Activated CD4-positive, alpha-beta T cell treated with anti-CD3 and anti-CD28 coated beads, Interleukin-2, amount 50 U/mL, for 1 hour (primary cell): ENCODE measurements at places on chromosomes 1 and 21.

DNA sequence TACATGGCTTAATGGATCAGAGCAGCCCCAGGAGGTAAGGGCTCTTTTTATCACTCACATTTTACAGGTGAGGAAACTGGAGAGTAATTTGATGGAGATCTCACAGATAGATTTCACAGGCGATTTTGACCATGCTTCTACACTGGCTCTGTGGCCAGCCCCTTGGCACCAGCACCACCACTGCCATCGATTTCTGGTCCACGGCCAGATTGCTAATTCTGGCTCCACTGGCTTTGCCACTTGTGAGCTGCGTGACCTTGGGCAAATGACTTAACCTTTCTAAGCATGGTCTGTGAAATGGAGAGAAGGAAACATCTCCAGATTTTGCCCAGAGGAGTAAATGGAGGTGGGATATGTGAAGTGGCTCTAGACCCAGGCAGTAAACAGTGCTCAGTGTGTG, 32.6 kb downstream of the KCNC4 start:
- DNase-seq = no peak

- no peak for DNase-seq
Measured at GRCh38 chr1:30412241-30413110, 310.9 kb downstream of the MATN1 start.

DNA sequence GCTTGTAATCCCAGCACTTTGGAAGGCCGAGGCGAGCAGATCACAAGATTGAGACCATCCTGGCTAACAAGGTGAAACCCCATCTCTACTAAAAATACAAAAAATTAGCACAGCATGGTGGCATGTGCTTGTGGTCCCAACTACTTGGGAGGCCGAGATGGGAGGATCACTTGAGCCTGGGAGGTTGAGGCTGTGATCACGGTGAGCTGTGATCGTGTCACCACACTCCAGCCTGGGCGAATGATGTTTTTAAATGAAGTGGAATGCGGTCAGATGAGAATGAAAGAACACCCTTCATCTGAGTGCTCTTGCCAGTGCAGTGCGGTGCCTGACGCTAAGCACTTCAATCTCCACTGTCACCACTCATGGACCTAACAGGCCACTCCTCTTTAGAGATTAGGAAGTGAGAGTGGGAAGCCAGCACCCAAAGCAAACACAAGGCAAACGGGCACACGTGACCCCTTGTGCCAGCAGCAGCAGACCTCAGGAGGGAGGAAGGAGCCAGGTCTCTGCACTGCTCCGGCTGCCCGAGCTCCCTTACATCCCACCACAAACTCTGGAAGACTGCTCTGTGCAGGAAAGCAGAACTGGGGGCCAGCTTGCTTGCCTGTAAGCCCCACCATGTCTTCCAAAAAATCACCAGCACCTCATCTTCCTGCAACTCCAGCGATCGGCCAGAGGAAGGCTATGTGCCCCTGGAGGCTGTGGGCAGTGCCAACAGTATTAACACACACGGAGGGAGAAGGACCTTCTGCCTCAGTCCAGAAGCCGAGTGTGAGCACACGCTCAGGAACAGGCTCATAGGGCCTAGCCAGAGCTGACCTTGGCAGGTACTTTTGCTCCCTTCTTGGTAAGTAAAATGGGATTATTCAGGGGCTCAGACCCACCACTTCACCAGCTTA, 9.7 kb downstream of the CTNNBIP1 start:
- no peak for DNase-seq

GRCh38 chr1:177441281-177441680, 270.5 kb downstream of the BRINP2 start:
- no peak for DNase-seq

DNA sequence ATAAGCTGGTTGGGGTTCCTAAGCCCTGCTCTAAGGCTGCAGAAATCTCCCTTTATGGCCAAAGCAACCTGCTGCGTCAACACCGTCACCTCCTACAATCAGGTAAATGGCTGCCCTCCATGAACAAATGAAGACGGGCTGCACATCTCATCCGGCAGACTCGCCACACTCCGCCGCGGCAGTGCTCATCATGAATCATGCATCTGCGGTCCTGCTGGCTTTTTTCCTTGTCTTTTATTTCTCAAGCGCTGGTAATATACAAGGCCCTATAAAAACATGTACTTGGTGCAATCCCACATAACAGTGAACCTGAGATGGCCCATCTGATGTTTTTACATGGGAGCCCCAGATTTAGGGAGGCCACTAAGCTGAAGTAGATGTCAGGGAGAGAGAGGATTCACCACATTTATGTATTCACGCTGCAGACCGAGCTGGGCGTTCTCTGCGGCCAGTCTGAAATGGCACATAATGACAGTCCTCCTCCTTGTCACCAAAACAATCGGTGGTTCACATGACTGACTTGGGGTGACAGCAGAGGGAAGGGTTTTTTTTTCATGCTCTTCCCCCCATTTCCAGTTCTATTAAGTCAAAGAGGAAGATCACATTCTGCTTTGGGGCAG, 91.6 kb downstream of the KAZN start:
- no peak for DNase-seq

- no peak for DNase-seq
Measured at GRCh38 chr1:17654519-17654918, 100.6 kb upstream of the ACTL8 start.

DNA sequence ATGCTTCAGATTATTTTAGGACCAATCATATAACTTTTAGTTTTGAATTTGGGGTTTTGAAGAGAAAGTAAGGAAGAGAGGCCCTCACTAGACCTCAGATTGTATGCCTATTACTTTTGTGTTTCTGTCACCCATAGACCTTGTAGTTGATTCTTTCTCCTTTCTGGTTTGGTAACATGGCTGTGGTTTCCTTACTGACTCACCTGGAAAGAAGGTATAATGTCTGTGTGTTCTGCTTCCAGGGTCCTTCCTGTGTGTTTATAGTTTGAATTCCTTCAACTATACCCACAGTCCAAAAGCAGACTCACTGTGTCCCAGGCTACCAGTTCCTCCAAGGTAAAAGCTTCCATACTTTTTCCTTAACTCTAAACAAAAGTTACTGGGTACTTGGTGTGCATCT, 8.1 kb downstream of the SLC44A3 start:
- no peak for DNase-seq

DNA sequence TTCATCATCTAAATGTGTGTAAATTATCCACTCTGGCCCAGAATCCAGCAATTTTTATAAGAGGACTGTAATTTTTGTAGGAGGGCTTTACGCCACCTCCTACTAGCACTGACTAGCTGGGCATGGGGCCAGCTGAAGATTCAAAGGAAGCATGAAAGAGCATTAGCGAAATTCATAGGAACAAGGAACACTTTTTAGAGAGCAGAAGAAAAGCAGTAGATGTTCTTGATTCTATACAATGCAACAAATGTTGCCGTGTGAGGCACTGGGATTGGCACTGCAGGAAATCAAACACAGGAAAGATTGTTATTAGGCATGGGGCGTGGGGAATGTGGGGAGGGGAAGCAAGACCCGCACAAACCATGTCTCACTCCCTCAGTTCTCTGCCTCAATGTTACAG, 58.4 kb upstream of the PARP1 start:
- DNase-seq = no peak

GRCh38 chr1:118202076-118202608, 17.1 kb upstream of the SPAG17 start:
- no peak for DNase-seq

DNA sequence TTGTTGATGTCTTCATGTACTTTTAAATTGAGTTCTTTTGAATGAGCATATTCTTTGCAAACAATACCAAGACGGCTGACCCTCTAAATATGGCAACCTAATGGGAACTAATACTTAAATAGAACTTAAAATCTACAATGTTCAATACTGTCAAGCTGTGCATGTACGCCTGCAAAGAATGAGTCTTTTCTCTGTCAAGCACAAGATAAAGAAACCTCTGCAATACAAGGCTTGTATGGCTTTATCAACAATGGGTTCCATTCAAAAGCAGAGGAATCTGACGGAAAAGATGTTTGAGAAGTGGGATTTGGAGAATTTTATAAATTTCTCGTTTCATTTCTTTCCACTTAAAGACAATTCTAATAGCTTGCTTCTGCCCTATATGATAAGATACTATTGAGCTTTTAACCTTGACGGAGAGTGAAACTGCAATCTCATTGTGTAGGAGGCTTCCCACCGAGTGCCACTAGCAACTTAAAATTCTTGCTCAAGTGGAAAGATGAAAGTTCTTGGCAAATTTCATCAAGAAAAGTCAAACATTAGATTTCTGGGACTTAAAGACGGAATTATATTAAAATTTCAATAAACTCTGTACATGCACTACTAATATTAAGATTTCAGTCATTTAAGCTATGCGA, 119.8 kb downstream of the RGS21 start:
- DNase-seq = no peak

- no peak for DNase-seq
Measured at GRCh38 chr1:226692051-226692792, 46.9 kb downstream of the ITPKB start.
